ENCODE measurements at places on chromosomes 5 and 9. TPM values are rescaled to one million over a fixed set of nuclear protein-coding genes. Genes with fewer than 3 reads are reported as not detected.
A peak's percentile ranks its signal among the peaks of the same experiment; 100 is the strongest.

DNA sequence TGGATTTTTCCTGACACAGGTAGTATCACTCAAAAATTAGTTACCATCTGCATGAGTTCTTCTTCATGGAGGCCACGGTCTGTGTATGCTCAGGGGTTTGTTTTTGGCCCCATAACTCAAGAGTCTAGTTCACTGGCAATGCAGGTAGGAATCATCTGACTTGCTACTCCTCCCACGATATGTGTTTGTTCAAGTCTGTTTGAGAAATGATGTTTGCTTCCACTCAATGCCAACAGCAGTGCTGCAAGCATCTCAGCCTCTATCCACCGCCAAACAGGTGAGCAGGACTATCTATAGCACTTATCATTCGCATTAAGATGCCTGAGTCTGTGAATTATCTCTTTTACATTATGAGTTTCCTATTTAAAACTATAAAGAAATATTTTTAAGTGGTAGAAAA lies 264.8 kb upstream of the PTGER4 start:
- DNase-seq = no peak

DNA sequence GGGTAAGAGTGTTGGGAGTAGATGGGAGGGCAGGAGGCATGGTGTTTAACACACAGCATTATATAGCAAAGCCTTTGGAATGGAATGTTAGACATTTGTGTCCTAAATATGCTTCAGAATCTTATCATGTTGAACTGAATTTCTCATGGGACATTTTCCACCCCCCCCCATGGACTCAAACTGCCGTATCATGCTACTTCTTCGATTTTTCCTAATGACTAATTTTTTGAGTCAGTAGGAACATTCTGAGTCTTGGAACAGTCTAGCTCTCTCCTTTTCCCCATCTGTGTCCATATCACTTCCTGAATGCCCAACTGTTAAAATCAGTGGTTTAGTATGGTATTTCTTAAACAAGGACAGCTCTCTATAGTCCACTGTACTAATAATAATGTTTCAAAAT lies 380.6 kb downstream of the TLE4 start:
- DNase-seq = no peak

GRCh38 chr5:152113401-152113800 lies 188.8 kb upstream of the GLRA1 start:
- no peak for DNase-seq

- DNase-seq = peak; percentile 23
These were observed 11.2 kb downstream of the FAM240B start for GRCh38 chr9:38708759-38709158.

- DNase-seq = no peak
These were observed 250.0 kb upstream of the MPDZ start for GRCh38 chr9:13529321-13530104.

GRCh38 chr5:87499478-87500410 lies 87.0 kb upstream of the CCNH start:
- no peak for DNase-seq

GRCh38 chr5:21880164-21880563 lies 973.0 kb downstream of the CDH12 start:
- no peak for DNase-seq

DNA sequence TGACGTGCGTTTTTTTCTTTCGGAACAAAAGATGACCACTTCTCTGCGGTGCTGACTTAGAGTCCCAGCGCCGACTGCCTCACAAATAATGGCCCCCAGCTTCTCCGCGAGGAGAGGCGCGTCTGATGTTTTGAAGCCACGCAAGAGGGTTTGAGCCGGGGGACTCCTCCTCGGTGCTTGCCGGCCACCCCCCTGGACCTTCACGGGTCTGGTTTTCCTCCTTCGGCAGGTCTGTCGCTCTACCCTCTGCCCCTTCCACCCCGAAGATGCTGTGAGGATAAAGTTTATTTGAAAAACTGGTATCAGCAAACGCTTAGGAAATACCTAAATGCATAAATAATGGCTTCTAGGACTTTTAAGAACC lies 584 bp downstream of the USP20 start:
- no peak for DNase-seq

DNA sequence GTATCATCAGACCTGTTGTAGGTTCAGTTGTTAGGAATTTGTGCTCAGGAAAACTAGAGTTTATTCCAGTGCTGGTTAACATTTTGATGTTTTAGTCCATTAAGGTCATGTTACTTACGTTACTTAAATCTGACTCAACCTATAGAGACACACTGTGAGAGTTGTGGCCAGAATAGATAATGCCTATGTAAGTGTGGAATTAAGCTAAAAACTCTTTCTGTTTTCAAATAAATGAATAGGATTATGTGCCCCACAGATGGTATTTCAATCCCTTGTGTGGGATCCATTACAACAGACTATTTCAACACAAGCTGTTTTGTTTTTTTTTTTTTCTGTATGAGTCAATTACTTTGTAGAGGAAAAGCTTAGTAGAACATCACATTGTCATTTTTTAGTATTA lies 68.1 kb downstream of the MEGF10 start:
- no peak for DNase-seq

- peak; percentile 70 for DNase-seq
These were observed 653 bp upstream of the HNRNPH1 start for GRCh38 chr5:179623906-179624741.

GRCh38 chr5:55110217-55110616 lies 7.8 kb downstream of the GZMA start:
- no peak for DNase-seq

- DNase-seq = no peak
These were observed 16.9 kb downstream of the C9orf85 start for GRCh38 chr9:71928376-71928775.

DNA sequence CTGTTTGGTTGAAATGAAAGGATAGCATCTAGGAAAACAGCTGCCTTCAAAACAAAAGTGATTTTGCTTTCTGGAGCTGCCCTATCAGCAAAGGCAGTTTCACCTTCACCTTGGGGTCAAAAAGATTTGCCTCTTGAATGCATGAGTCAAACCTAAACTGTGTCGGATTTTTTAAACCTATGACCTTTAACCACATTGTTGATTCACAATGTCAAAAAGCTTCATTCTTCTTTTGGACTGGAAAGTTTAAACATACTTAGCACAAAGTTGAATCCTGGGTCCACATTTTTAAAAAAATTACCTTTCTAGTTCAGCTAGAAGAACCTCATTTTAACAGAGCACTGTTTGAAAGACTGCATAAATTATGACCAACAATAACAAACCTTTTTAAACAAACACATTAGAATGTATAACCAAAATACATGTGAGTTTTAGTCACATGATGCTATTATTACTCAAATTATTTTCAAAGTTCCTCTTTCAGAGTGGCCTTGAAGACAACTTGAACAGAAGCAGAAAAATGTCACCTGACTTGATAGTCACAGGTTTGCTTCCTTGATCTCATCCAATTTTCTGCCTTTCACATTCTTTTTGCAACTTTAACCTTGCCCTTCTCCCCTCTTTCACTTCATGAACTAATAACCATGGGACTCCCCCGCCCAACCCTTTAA lies 109.7 kb upstream of the LHFPL2 start:
- no peak for DNase-seq

GRCh38 chr5:112186401-112186990 lies 232.6 kb downstream of the EPB41L4A start:
- DNase-seq = no peak

DNA sequence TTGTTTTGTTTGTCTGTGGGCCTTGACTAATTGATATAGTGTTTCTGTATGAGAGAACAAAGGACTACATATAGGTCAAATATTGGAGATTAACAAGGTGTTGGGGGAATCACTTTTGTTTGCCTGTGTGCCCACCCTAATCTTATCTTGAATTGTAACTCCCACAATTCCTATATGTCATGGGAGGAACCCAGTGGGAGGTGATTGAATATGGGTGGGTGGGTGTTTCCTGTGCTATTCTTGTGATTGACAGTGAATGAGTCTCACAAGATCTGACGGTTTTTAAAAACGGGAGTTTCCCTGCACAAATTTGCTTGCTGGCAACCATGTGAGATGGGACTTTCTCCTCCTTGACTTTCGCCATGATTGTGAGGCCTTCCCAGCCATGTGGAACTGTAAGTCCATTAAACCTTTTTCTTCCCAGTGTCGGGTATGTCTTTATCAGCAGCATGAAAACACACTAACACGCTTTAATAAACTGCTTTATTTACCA lies 64.9 kb upstream of the HSPB3 start:
- no peak for DNase-seq

DNA sequence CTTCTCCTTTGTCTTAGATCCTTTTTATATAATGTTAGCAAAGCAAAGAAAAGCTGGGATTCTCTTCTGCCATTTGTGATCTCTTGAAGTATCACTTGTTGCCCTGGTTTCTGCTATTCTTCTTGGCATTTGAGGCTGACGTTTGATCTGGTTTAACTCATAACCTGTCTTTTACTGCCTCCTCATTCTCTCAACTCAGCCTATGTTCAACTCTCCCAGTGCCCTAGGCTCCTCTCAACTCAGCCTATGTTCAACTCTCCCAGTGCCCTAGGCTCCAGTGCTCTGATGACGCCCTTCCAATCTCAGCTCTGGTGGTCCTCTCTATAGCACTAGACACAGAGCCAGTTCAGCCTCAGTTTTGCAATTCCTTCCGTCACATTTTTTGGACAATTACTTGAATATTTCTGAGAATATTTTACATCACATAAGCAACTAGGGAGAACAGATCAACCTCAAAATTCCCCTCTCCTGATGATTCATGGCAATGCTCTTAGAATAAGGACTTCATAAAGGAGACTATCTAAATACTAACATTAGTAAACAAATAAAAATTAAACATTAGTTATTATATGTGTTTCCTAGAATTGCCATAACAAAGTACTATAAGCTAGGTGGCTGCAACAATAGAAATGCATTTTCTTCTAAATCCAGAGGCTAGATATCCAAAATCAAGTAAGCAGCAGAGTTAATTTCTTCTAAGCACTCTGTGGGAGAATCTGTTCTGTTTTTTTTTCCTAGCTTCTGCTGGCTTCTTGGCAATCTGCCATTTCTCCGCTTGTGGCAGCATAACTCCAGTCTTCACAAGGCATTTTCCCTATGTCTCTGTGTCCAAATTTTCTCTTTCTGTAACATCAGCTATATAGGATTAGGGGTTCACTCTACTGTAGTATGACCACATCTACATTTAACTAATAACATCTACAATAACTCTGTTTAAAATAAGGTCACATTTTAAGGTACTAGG lies 662.1 kb upstream of the FTMT start:
- DNase-seq = no peak

DNA sequence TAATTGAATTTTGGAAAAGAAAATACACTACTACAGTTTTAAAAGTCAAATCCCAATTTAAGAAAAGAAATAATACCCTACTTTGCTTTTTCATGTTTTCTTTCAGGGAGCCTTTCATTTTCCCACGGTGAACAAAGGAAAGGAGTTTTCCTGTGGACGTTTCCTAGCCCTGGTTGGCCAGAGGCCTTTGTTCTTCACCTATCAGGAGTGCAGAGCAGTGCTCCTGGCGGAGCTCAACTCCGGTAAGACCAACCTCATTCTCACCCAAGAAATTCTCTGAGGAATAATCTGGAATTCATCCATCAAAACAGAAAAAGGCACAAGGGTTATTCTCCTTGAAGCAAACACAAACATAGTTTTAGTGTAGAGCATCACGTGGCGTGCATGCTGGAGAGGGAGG lies 248.9 kb downstream of the ADGRV1 start:
- DNase-seq = no peak

DNA sequence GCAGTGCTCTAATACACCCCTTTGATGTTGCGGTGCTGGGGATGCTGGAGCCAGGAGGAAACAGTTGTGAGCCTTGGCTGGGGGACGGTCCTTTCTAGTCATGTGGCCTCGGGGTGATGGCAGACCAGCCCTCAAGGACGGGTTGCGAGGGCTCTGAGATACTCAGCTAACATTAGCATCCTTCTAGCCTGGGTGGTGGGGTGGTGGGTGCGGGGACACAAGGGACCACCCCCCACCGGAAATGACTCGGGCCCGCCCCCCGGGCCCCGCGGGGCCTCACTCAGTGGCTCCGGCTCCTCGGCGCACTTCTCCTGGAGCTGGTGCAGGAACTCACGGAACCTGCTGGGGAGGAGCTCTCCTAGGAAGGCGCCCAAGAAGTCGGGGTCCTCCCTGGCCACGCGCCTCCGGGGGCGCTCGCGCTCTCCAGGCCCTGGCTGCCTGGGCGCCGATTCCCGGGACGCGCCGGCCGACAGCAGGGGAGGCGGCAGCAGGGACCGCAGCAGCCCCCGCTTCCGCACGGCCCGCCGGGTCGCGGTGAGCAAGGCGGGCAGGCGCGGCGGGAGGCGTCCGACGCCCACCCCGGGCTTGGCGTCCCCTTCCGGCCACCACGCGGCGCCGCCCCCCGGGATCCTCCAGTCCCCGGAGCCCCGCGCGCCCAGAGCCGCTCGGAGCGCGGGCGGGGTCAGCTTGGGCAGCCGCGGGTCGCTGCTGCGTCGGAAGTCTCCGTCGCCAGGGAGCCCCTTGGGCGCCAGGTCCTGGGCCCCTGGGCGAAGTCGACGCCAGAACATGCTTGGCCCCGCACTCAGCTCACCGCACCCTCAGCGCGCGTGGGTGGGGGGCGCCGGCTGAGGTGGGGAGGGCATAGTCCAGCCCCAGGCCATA lies 873 bp downstream of the C9orf50 start:
- DNase-seq = no peak

- no peak for DNase-seq
These were observed 39.9 kb downstream of the ERP44 start for GRCh38 chr9:100058699-100059579.

DNA sequence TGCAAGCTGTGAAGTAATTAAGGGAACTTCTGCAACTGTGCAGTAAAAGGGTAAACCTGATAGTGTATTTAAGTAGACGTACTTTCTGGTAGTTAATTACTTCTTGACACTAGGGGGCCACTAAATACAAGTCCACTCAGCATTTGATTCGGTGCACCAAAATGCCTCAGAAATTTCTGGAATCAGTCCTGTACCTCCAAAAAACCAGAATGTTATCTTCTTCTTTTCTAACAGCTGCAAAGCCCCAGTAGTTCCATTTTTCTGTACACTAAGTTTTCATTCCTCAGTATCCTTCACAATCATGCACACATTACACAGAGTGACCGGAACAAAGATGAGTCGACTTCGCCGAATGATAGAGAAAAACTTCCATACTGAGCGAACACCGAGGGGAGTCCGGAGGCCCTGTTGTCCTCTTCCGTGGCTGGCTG lies 484 bp downstream of the GFM2 start:
- no peak for DNase-seq

- no peak for DNase-seq
These were observed 248.2 kb downstream of the EFNA5 start for GRCh38 chr5:107422494-107422893.

GRCh38 chr9:16207161-16207560 lies 654.3 kb downstream of the CCDC171 start:
- peak; percentile 68 for DNase-seq

The LRRC26 gene
- not detected for total RNA-seq

The SH3PXD2B gene
- 13.9 TPM for total RNA-seq

The COL15A1 gene
- total RNA-seq = 22.4 TPM

The MAPKAP1 gene
- total RNA-seq = 78.9 TPM

The ANKRD55 gene
- total RNA-seq = 0.20 TPM

The TAS2R1 gene
- not detected for total RNA-seq

The OLFM1 gene
- total RNA-seq = 9.7 TPM

The INIP gene
- 12.6 TPM for total RNA-seq

The GABRA1 gene
- total RNA-seq = not detected

The NR5A1 gene
- not detected for total RNA-seq

The HACD4 gene
- total RNA-seq = 1.7 TPM

The EPB41L4B gene
- total RNA-seq = 30.4 TPM

The CDKN2B gene
- total RNA-seq = 3.9 TPM

The GALNT10 gene
- total RNA-seq = 18.4 TPM

The GABBR2 gene
- total RNA-seq = not detected

The SOHLH1 gene
- not detected for total RNA-seq

The MOB3B gene
- total RNA-seq = 0.85 TPM
